ENCODE measurements at places on chromosomes 1 and 21. TPM values are rescaled to one million over a fixed set of nuclear protein-coding genes. Genes with fewer than 3 reads are reported as not detected.
A peak's percentile ranks its signal among the peaks of the same experiment; 100 is the strongest.

The PRAMEF1 gene
- not detected for total RNA-seq

The NPHS2 gene
- not detected for total RNA-seq

The KCNE2 gene
- not detected for total RNA-seq

DNA sequence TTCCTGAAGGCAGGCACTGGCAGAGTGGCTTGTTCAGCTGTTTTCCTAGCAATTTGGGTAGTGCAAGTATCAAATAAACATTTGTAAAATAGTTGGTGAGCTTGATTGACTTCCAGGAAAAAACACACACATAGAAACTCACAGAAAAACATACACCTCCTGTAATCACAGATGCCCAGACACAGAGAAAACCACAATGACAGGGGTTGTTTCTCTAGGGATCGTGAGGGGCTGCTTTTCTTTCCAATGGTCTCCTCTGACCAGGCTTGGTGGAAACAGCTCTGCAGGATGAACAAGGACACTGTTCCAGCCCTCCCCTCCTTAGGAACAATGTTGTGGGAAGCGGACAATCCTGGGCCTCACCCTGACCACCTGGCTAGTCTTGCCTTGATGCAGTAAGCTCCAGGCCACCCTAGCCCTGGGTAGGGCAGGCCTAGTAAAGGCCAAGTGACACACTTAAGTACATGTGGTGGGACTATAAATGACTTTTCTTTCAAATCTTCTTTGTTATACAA, 142.5 kb upstream of the HMGB4 start:
- H3K4me1 ChIP-seq = no peaks in the 10 kb centered on the region
- no peak overlapping the region for H3K4me3 ChIP-seq
- H3K27ac ChIP-seq = no peak overlapping the region
- no peak for DNase-seq
- H3K36me3 ChIP-seq = no peaks in the 10 kb centered on the region

- no peaks in the 10 kb centered on the region for H3K4me1 ChIP-seq
- peaks cover 24% of the 10 kb centered on the region for H3K27me3 ChIP-seq
- DNase-seq = no peak
- no peaks in the 10 kb centered on the region for H3K36me3 ChIP-seq
These were observed 64.1 kb upstream of the GNG12 start for GRCh38 chr1:67897270-67897949.

DNA sequence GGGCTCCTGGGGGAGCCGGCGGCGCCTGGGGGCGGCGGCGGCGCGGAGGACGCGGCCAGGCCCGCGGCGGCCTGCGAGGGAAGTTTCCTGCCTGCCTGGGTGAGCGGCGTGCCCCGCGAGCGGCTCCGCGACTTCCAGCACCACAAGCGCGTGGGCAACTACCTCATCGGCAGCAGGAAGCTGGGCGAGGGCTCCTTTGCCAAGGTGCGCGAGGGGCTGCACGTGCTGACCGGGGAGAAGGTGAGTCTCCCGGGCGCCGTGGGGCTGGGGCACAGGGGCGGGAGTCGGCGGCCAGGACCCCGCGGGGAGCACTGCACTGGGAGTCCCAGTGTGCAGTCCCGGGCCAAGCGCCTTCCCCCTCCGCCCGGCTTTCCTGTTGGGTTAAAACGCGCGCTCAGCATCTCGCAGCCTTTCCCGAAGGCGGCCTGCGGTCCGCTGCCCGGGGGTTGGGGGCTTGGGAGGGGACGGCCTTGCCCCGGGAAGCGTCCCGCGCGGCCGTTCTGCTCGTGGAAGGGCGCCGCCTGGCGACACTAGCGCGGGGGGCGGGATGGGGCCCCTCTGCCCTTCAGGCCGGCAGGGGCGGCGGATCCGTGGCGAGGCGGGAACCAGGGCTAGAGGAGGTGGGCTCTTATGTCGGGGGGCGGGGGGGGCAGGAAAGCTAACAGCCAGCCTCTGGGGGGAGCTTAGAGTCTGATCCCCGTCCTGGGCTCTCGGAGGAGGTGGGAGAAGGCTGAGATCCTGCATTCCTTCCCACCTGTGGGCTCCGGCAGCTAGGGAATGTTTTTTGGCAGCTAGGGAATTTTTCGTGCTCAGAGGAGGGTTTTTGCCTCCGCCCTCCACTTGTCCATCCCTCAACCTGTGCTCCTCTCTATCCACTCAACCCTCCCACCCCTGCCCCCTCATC, 1.1 kb downstream of the HUNK start:
- no peaks in the 10 kb centered on the region for H3K36me3 ChIP-seq
- H3K27me3 ChIP-seq = peaks cover 45% of the 10 kb centered on the region
- H3K4me3 ChIP-seq = no peak overlapping the region
- DNase-seq = peak; percentile 66
- no peak overlapping the region for H3K27ac ChIP-seq

- no peaks in the 10 kb centered on the region for H3K27me3 ChIP-seq
- H3K36me3 ChIP-seq = no peaks in the 10 kb centered on the region
- peak overlapping the region; percentile 97 for H3K27ac ChIP-seq
- peak overlapping the region; percentile 85 for H3K4me3 ChIP-seq
- peaks cover 64% of the 10 kb centered on the region for H3K4me1 ChIP-seq
- peak; percentile 61 for DNase-seq
These were observed 115.5 kb upstream of the IRF2BP2 start for GRCh38 chr1:234725177-234726132.

Data from natural killer cell treated with Interleukin-12 subunit alpha and Interleukin-12 subunit beta and Interleukin-15 and Interleukin-18, amount 100 ng/mL, for 72 hours (primary cell).